M059J (cell line): ENCODE measurements at places on chromosomes 2 and 18. TPM values are rescaled to one million over a fixed set of nuclear protein-coding genes. Genes with fewer than 3 reads are reported as not detected.

GRCh38 chr2:8369522-8369921, 312.3 kb upstream of the ID2 start:
- no peak for DNase-seq

DNA sequence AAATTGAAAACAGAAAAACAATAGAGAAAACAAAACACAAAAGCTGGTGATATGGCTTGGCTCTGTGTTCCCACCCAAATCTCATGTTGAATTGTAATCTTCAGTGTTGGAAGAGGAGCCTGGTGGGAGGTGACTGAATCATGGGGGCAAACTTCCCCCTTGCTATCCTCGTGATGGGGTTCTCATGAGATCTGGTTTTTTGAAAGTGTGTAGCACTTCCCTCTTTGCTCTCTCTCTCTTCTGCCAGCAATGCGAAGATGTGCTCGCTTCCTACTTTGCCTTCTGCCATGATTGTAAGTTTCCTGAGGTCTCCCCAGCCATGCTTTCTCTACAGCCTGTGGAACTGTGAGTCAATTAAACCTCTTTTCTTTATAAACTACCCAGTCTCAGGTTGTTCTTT, 112.3 kb upstream of the UXS1 start:
- no peak for DNase-seq

GRCh38 chr2:160375037-160375436, 118.6 kb downstream of the RBMS1 start:
- peak; percentile 65 for DNase-seq

Gene KIAA2012
- not detected in 2 replicates for total RNA-seq

Gene DCC
- total RNA-seq = 0.17 TPM in 1 of 2 replicates, not detected in the other
